Inflammatory macrophage (primary cell): ENCODE measurements at places on chromosomes 2 and 18.
A peak's percentile ranks its signal among the peaks of the same experiment; 100 is the strongest.

DNA sequence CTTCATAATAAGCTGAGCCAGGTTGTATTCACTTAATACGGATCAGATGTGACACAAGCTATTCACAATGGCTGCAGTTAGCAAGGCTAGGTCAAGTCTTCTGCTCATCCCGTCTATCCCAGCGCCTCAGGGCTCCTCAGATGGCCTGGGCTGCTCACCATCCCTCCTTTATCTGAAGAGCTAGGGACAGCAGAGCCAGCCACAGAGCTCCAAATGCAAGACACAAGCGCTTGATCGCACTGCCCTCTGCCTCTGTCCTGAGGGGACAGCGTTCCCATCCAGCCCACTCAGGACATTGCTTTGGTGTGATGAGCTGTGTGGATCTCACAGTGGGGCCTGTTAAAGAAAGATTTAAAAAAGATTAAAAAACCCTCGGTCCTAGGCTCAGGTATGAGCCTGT, 254.4 kb upstream of the HS6ST1 start:
- DNase-seq = no peak

DNA sequence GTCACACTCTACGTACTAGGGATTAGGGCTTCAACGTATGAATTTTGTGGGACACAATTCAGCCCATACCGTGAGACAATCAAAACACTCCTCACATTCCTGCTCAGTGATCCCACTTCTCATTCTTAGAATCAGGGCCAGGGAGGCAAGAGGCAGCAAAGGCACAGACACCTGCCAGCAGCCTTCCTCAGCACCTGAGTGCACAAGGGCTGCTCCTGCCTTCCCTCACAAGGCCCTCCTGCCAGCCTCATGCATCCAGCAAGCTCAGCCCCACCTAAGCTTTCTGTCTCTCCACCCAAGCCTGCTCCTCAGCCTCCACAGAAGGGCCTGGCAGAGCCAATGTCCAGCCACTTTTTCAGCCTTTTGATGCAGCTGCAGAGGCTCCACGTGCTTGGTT, 141.6 kb downstream of the SP3 start:
- DNase-seq = no peak

GRCh38 chr2:53913721-53914120, 54.0 kb upstream of the GPR75 start:
- DNase-seq = no peak

DNA sequence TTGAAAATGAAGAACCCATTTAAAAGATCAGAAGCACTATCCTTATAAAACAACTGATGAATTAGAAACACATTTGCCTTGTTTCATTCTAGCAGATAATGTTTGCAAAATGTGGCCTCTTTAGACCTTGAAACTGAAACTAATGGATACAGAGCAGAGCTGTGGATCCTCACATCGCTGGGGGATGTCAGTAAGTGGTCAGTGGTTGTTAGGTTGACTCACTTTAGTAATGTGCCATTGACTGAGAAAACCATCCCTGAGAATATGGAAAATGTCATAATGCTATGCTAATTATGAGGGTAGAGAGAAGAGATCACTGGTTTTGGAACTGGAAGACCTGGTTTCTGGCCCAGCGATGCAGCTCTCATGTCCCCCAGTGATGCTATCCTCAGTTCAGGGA, 176.7 kb downstream of the MYO1B start:
- DNase-seq = no peak

DNA sequence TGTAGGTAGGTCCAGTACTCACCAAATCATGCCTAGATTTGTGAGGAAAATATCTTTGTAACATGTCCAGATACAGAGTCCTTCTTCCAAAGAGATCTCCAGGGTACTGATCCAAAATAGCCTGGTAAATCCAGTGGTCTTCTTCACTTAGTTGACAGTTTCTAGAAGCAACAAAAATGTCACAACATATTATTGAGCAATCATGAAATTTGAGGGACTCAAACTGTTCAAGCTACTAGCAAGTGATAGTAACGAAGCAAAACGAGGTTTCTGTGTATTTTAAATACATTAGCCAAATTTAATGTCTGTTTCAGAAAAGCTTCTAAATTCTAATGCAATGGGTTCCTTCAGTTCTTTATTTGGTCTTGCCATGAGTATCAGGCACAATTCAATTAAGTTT, 142.8 kb downstream of the CCDC148 start:
- no peak for DNase-seq

DNA sequence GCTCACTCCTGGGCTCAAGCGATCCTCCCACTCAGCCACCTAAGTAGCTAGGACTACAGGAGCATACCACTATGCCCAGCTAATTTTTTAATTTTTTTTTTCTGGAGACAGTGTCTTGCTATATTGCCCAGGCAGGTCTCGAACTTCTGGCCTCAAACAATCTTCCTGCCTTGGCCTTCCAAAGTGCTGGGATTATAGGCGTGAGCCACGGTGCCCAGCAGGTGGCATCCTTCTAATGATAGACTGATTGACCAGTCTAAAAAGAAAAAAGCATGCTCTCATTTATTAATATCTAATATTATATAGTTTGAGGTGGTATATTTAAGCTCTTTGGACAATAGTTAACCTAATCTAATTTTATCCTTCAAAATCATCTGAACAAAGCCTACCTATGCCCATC, 198.6 kb downstream of the CAMKMT start:
- DNase-seq = peak; percentile 46
